ENCODE measurements at places on chromosomes 1 and 21.

DNA sequence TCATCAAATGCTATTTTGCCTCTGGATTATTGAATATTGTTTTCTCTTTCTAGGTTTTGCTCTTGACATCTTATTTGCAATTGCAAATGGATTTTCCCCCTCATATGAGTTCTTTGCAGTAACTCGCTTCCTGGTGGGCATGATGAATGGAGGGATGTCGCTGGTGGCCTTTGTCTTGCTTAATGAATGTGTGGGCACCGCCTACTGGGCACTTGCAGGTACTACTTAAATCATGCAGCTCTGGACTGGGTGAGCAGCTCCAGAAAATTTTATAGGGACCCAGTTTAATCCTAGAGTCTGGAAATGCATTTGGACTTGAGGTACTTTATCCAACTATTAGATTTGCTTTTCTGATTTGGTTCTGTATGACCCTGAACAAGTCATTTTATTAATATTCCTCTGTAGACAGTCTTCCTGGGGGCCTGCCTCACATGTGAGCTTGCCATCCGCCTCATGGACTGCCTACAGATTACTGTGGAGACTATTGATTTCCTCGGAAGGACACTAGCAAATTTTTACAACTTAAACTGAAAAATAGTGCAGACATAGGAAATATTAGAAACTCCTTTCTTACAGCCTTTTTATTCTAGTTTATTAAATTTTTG lies 44.5 kb downstream of the SLC22A15 start:
- no peak for DNase-seq

GRCh38 chr1:82844911-82845827 lies 1044.4 kb downstream of the ADGRL2 start:
- DNase-seq, result no peak

- DNase-seq, result no peak
Measured at GRCh38 chr1:919271-919872, 4.4 kb upstream of the SAMD11 start.

DNA sequence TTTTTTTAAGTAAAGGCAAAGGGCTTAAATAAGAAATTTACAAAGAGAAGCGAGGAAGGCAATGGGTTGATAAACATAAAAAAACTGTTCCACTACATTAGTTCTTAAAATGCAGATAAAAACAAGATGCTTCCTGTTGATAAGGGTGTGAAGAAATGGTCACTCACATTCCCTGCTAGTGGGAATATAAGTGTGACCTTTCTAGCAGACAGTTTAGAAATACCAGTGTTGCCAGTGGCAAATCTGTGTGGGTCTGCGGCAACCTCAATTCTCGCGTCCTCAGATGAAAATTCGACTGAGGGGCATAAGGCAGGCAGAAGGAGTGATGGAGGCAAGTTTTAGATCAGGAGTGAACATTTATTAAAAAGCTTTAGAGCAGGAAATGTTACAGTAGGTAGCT lies 151.1 kb downstream of the NTNG1 start:
- DNase-seq, result no peak

- no peak for DNase-seq
Measured at GRCh38 chr1:118122234-118123004, 62.6 kb downstream of the SPAG17 start.

- DNase-seq, result no peak
Measured at GRCh38 chr1:221032637-221033280, 153.5 kb downstream of the HLX start.

GRCh38 chr1:58979677-58980076 lies 195.8 kb upstream of the JUN start:
- DNase-seq, result no peak

DNA sequence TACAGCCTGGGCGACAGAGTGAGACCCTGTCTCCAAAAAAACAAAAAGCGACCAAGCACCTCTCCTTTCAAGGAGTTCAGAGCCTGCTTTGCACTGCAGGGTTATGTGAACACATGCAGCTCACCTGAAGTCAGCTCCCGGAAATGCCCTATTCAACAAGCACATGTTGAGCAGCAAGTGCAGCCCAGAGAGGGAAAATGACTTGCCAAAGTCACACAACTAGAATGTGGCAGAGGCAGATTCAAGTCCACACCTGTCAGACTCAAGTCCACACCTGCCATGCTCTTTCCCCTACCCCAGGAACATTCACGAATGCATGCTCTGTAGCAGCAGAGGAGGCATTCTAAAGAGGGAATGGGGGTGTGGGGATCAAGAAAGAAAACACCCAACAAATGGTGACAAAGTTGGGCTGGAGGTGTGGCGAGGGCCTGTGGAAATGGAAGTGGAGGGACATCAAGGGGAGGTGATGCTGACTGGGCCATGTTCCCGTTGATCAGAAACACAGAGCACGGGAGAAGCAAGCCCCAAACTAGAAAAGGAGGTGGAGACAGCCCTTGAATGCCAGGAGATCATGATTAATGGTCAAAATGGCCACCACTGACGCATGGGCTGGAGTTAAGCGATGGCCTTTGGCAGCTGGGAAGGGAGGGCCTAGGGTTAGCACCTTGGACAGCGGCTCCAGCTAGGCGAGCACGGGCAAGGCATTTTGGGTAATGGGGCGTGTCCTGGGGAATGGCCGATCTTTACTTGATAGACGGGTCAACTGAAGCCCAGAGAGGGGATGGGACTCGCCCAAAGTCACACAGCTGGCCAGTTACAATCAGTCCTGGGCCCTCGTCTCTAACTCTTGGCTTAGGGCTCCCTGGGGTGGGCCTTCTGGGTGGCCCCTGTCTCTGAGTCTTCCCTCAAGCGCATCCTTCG lies 21.5 kb downstream of the RAP1GAP start:
- DNase-seq, result no peak

DNA sequence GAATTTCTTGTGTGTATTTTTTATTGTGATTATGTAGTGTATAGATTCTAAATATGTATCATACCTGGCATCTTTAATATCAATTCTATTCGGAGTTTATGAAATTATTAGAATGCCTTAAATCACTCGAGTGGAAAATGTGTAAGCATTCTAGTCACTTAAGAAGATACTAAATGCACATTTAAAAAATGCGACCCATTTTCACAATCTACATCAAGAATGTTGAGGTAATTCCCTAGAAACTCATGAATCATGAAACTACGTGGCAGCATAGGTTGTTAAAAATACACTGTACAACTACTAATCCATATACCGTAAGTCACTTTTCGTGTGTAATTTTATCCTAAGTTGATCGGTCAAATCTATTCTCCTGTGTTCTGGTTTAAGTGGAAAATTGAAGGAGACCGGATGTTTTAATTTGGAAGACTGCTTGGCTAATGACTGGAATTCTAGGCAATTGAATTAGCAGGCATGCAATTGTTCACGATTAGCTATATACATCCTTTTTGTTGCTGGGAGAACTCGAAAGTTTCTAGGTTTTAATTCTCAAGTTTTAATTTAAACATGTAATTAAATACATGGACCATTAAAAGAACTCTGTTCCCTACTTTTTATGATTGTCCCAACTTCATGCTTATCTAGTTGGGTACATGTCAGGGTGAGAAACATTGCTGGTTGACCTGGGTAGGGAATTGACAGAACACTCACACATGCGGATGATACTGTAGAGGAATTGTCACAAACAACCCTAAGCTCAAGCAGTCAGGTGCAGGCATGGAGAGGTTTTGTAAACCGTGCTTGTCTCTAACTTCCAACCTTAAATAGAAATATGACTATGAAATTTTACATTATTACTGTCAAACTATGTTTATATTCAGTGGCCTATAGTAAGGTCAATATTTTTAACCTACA lies 6.6 kb downstream of the ZBTB18 start:
- no peak for DNase-seq

- DNase-seq, result no peak
Measured at GRCh38 chr1:191624044-191624443, 534.2 kb upstream of the RGS18 start.

DNA sequence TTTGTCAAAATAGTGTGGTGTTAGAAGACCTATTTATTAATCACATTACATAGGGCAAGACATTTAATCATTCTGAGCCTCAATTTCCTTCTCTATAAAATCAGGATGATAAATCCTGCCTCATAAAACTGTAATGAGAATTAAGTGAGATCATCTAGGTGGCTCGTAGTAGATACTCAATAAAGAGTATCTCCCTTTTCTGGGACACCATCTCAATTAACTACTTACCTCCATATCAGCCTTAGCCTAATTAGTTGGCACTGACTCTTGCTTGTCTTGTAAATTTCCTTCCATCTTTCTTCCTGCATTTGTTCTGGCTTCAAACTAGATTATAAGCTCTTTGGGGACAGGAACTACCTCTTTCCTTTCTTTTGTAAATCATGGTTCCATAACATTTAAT lies 102.6 kb upstream of the TNR start:
- DNase-seq, result no peak

DNA sequence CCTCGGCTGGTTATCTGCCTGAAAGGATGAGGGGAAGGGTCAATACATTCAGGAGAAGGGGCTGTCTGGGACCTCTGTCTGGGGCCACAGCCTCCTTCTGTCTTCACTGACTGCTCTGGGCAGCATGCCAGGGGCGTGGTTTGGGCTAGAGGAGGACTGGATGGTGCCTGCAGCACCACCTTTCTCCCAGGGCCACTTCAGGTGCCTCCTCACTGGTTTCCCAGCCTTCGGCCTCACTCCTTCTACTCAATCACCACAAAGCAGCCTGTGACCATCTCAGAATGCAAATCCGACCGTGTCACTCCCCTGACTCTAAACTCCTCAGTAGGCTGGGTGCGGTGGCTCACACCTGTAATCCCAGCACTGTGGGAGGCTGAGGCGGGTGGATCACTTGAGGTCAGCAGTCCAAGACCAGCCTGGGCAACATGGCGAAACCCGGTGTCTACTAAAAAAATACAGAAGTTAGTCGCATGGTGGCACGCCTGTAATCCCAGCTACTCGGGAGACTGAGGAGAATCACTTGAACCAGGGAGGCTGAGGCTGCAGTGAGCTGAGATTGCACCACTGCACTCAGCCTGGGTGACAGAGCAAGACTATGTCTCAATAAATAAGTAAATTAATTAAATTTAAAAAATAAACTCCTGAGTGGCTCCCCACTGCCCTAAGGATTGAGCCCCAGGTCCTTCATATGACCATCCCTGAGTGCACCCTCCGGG lies 50.1 kb upstream of the ECE1 start:
- DNase-seq, result no peak

DNA sequence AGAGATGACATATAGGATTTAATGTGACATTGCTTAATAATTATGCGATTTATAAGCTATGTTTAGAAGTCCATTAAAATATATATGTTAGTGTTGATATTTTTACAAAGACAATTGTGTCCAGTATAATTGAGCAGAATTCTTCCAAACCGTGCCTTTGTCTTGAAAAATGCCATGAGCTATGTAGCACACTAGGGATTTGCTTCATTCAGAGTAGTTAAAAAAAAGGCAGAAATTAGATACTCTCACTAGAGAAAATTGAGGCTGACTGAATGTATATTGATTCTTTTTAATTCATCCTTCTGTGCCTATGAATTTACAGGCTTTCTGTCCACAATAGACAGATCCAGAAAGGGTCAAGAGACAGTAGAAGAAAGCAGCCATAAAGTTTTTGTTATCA lies 429.0 kb downstream of the NEGR1 start:
- DNase-seq, result no peak

- DNase-seq, result no peak
Measured at GRCh38 chr1:210669951-210670350, 341.2 kb downstream of the HHAT start.

GRCh38 chr1:233730809-233731208 lies 116.9 kb downstream of the KCNK1 start:
- no peak for DNase-seq

GRCh38 chr1:51572365-51572764 lies 44.5 kb upstream of the OSBPL9 start:
- no peak for DNase-seq

GRCh38 chr21:42520628-42521253 lies 7.1 kb downstream of the SLC37A1 start:
- DNase-seq, result no peak

DNA sequence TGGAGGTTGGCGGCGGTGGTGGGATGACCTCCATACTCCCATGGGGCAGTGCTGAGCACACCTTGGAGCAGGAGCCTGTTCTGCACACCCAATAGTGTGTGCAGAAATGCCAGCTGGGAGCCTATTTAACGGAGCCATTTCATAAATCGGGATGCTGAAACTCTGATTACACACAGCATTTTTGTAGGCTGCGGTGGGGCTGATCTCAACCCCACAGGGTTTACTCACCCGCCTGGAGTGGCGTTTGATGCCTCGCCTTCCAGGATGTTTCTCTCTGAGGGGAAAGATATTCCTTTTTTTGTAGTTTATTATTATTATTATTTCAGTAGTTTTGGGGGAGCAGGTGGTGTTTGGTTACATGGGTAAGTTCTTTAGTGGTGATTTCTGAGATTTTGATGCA lies 82.6 kb upstream of the WDR26 start:
- no peak for DNase-seq

- DNase-seq, result no peak
Measured at GRCh38 chr1:201665036-201665435, 126.1 kb downstream of the NAV1 start.

DNA sequence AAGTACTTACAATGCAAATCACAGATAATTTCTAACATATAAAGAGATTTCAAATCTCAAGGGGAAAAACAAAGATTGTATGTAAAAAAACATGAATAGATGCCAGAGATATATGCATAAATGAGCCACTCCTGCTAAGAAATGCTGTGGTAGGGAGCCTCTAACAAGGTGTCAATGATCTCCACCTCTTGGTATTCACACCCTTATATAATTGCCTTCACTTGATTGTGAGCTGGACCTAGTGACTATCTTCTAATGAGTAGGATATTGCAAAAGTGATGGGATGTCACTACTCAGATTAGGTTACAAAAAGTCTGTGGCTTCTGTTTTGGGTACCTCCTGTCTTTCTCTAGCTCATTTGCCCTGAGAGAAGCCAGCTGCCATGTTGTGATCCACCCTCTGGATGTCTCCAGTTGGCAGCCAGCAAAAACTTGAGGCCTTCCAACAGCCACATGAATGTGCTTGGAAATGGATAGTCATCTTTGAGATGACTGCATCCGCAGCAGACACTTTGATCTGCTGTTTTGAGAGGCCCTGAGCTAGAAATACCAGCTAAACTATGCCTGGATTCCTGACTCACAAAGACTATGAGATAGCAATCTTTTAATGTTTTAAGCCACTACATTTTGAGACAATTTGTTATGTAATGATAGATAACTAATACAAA lies 196.1 kb upstream of the FGGY start:
- no peak for DNase-seq

DNA sequence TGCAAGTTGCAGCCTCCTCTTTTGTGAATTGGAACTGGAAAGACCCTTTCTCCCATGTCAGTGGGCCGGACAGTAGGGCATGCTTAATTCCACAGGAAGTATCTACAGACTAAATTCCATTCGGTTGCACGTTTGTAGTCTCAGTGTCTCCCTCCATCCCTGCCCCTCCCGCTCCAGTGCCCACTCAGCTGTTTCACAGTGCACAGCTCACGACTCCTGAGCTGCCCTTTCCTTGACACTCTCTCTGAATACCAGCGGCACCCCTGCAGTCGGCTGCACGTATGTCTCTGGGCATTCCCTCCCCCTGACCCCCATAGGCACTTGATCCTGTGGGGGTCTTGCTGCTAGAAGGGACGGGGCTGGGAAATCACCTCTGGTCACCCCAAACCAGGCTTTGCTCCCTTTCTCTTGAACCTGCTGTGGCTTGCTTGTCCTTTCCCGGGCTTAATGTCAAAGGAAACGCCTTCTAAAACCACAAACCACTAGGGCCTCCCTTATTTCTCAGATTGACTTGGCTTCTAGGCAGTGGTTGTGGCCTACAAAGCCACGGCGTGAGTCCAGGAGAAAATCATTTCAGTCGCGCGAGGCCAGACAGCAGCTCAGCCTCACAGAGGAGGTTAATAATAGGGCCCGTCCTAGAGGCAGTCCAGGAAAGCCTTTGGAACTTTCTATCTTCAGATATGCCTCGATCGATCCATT lies 365.3 kb upstream of the PROX1 start:
- no peak for DNase-seq

- no peak for DNase-seq
Measured at GRCh38 chr1:106268070-106268469, 788.4 kb upstream of the PRMT6 start.
